ENCODE measurements at places on chromosomes 16 and 17.

- peak; percentile 92 for DNase-seq
Observed at GRCh38 chr17:77433385-77434135, 292.8 kb downstream of the SEC14L1 start.

DNA sequence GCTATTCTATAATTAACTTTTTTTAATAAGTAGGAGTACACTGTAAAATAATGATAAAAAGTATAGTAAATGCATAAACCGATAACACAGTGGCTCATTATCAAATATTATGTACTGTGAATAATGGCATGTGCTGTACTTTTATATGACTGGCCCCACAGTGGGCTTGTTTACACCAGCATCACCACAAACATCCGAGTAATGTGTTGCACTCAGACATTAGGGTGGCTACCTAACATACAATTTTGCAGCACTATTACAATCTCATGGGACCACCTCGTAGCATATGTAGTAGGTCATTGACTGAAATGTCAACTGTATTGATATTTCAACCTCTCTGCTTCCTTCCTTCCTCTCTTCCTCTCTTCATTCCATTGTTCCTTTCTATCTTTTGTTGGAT lies 51.7 kb downstream of the TBX4 start:
- DNase-seq = no peak

DNA sequence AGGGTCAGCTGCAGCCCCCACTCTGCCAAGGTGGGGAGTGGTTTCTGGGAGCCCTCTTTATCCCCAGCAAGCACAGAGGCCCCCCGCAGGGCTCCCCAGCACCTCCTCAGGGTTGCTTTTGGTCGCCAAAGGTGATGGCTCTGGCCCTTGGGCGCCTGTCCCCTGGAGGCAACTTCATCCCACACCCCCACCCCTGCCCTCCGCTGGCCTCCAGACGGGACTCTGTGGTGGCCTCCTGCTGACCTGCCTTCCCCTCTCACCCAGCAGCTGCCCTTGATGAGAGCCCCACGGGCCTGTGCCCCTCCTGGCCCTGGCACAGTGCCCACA lies 7.8 kb upstream of the RHOT2 start:
- no peak for DNase-seq

DNA sequence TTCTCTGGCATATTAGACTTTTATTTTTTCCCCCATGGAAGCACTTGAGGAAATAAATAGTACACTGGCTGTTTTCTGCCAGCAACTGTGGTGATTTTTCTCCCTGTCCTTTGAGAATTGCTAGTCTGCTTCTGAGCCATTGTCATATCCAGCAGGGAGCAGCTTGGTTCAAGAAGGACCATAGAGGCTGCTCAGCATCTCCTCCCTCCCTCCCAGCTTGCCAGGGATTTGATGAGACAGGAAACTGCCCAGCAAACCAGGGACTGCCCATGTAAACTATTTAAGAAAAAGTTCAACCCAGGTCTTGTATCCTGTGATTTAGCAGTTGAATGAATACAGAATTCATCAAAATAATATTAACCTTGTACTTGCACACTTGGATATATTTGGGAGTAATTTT lies 39.5 kb downstream of the CYB5B start:
- DNase-seq = no peak

- DNase-seq = no peak
Observed at GRCh38 chr17:51721730-51722129, 436.8 kb downstream of the CA10 start.

- no peak for DNase-seq
Observed at GRCh38 chr17:35617505-35617904, 30.4 kb downstream of the AP2B1 start.

DNA sequence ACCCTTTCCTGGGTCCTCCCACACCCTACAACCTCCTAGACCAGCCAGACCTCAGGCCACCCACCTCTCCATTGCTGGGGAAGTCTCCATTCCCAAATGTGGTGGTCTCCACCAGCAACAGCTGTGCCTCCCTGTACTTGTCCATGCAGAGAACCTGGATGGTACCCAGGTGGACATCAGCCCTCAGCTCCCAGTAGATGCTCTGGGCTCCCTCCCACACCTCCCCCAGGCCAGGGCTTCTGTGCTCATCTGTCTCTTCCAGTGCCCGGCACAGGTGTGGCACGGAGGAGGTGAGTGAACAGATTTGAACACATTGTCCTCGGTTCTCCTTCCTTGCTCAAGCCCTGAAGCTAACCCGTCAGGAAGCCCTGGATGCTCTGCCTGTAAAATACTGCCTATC lies 34.6 kb downstream of the LGALS9 start:
- no peak for DNase-seq

DNA sequence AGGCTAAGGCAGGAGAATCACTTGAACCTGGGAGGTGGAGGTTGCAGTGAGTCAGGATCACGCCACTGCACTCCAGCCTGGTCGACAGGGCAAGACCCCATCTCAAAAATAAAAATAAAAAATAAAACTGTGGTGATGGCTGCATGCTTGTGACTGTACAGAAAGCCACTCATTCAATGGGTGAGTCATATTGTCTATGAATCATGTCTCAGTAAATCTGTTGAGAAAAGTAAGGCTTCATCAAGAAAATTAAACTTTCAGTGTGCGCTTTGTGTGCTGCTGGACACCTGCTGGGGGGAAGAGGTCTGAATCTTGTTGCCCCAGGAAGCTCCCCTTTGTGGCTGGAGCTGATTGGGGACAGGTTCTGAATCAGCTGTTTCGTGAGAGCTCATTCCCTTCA lies 11.3 kb downstream of the NUBP1 start:
- DNase-seq = no peak

DNA sequence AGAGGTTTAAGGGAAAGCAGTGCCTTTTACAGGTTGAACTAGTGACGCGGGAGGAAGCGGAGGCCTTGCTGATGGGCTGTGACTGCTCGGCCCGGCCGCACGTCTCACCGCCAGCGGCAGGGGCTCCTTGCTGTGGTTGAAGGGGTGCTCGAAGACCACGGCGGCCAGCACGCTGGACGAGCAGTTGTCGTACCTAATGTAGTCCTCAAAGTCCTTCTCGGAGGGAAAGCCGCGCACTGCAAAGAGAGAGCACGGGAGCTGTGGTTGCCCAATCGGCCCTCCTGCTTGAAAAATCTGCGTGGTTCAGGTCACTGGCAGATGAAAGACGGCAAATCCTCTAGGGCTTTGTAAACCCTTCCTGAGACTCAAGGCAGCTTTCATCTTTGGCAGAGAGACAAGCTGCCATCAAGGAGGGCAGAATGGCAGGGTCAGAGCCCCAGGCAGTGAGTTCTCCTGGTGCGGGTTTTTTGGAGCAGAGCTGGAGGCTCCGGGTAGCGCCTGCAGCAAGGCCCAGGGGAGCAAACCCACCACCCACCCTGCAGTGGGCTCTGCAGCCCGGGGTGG lies 16.1 kb downstream of the ABCA3 start:
- DNase-seq = no peak

GRCh38 chr16:6144463-6144862 lies 1046.9 kb upstream of the EEF2KMT start:
- no peak for DNase-seq

GRCh38 chr16:471353-472198 lies 46.1 kb downstream of the RAB11FIP3 start:
- DNase-seq = peak; percentile 55

DNA sequence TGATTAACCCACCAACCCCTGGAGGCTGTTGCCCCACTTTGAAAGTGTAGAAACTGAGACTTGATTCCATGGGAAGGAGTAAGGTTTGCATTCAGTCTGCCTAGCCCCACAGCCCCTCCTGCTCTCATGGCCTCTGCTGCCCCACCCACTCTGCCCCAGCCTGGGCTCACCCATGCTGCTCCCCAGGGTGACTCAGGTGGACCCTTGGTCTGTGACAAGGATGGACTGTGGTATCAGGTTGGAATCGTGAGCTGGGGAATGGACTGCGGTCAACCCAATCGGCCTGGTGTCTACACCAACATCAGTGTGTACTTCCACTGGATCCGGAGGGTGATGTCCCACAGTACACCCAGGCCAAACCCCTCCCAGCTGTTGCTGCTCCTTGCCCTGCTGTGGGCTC lies 6.5 kb downstream of the PRSS41 start:
- DNase-seq = no peak

DNA sequence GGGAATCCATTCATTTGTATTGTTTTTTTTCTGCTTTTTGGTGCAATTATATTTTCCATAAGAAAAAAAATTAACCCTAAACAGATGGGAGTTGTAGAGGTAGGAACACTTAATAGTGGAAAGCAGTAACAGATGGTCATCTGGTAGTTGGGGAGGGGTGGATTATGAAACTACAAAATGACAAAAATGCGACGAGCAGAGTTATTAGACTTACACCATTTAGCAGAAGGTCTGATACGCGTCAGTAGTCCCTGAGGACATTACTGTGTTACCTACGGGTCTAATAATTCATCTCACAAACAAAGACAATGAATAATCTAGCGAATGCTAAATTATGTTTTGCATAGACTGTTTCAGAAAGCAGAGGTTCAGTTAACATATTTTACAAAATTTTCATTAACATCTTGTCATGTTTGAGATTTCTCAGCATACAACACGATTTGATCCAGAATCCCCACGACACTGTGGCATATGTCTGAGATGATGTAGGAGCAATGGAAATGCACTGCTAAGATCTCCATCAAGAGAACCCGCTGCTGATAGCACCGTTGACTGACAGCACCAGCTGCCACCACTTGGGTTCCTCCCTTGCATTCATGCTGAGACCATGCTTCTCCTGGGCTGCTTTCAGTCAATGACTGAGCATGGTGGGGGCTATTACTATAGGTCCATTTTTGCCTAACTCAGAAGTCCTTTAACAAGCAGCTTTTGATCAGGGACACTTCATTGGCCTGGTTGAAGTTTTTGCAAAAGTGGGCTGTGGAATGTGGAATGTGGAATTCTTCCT lies 182.2 kb upstream of the CPHXL start:
- no peak for DNase-seq

- peak; percentile 49 for DNase-seq
Observed at GRCh38 chr17:29283496-29283895, 10.5 kb downstream of the NUFIP2 start.

GRCh38 chr17:2068031-2068518 lies 13.2 kb downstream of the HIC1 start:
- DNase-seq = no peak

DNA sequence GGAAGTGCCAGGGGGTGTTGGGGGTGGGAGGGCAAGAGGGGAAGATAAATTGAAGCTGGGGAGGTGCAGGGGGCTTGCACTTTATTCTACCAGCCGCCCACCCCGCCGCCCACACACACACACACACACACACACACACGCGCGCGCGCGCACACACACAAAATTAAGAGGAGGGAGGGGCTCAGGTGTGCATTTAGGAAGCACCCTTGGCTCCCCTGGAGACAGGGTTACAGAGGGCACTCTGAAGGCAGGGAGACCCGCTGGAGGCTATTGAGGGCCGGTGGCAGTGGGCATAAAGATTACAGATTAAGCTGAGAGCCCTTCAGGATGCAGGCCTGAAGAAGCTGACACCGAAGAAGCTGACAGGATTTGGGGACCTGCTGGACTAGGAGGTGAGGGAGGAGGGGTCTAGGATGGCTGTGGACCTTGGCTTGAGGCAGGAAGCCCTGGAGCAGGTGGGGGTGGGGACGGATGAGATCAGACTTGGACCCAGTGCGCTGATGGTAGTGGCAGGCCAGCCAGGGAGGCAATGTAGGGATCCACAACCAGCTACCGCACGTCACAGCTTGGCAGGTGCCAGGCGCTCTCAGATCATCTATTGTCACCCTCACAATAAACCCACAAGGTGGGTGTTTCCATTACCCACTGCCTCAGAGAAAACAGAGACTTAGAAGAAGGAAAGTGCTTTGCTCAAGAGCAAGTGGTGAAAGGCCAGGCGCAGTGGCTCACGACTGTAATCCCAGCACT lies 772 bp upstream of the SAMD14 start:
- DNase-seq = peak; percentile 67

DNA sequence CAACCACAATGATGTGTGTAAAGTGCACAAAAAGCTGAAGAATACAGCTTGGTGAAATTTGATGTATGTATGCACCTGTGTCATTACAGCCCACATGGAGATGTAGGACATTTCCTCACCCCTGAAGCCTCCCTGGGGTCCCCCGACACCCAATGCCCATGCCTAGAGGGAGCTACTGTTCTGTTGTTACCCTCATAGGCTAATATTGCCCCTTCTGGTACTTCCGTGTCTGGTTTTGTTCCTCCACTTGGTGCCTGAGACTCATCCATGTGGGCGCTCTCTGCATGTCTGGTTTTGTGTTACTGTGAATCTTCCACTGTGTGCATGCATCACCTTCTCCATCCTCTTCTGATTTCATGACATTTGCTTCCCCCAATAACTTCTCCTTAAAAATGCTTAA lies 18.6 kb downstream of the TNFRSF13B start:
- DNase-seq = no peak

DNA sequence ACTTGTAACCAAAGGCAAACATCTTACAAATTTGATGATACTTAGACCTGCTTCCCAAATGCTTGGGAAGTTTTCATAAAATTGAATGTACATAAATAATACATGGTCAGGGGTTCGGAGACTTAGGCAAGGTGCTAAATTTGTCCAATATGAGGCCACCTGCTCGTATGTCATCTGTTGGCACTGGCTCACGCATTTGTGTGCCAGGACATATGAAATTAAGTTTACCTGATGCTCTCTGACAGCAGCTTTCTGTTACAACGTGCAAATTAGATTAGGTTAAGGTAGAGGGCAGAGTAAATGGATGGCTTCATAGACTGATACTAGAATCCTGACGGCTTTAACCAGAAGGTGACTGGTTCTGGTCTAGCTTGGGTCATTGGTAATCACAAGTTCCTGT lies 970.3 kb upstream of the RBFOX1 start:
- no peak for DNase-seq

DNA sequence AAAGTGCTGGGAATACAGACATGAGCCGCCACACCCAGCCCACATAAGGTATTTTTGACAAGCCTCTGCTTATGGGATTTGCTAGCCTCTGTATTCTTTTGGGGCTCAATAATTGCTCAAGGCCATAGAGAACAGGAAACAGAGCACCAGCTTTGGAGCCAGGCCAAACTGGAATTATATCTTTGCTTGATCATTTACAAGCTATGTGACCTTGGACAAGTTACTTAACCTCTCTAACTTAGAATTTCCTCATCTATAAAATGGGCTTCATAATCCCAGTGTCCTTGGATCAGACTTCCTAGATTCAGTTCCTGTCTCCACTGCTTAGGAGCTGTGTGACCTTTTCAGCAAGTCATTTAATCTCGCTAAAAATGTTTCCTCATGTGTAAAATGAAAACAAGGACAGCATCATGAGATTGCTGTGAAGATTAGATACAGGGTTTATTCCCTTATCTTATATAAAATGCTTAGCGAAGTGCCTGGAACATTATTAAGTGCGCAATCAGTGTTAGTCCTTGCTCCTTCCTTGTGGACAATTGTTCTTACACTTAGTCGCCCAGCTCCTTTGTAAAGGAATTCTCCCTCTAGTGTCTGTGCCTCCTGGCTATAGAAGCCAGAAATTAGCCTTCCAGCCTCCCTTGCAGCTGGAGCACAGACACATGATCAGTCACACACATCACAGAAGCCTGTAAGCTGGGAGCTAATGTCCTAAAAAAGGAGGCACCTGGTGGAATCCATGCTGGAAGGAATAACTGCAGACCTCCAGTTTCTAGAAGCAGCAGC lies 16.6 kb downstream of the KRT9 start:
- DNase-seq = no peak

DNA sequence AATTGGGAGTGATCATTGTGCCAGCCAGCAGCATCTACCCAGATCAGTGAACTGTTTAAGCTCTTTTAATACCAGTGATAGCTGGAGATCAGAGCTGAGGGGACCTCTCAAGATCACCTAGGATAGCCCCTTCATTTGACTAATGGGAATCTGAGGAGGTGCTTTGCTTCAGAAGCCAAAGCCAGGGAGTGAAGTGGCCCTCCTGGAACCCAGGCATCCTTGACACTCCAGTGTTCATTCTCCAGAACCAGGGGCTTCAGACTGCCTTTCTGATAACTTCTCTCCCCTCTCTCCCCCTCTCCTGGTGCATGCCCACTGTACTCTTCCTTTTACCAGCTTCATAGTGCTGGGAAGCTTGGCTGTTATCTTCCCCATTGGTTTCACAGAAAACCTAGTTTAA lies 48.0 kb upstream of the SLC12A3 start:
- DNase-seq = no peak
